ENCODE measurements at places on chromosomes 2 and 18.

DNA sequence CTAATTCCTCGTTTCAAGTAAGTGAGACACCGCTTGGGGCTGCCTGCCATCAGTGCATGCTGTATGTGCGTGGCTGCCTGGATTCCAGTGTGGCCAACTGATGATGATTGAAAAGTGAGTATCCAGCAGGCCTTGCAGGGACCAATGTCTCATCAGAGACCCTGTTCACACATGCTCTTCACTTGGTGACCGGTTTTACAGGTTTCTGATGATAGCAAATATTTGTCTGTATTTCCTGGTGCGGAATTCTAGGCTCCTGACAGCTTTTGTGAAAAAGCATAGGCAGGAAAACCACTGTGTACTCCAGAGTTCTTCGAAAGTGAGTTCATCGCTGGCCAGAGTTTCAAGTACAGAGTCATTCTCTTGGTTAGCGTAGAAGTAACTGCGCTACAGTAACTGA is 13.8 kb upstream of the YWHAQ start:
- no peak overlapping the region for H3K27ac ChIP-seq
- no peaks in the 10 kb centered on the region for H3K4me1 ChIP-seq
- DNase-seq, result no peak
- H3K36me3 ChIP-seq, result no peaks in the 10 kb centered on the region

GRCh38 chr2:143357966-143358365 is 228.7 kb downstream of the ARHGAP15 start:
- H3K27ac ChIP-seq, result no peak overlapping the region
- no peaks in the 10 kb centered on the region for H3K36me3 ChIP-seq
- H3K27me3 ChIP-seq, result no peaks in the 10 kb centered on the region
- no peak overlapping the region for H3K4me3 ChIP-seq

- DNase-seq, result no peak
- no peak overlapping the region for H3K27ac ChIP-seq
- H3K27me3 ChIP-seq, result no peaks in the 10 kb centered on the region
- H3K36me3 ChIP-seq, result no peaks in the 10 kb centered on the region
- H3K4me3 ChIP-seq, result no peak overlapping the region
- H3K4me1 ChIP-seq, result no peaks in the 10 kb centered on the region
These were observed 394.0 kb downstream of the EPHA4 start for GRCh38 chr2:221178139-221178538.

DNA sequence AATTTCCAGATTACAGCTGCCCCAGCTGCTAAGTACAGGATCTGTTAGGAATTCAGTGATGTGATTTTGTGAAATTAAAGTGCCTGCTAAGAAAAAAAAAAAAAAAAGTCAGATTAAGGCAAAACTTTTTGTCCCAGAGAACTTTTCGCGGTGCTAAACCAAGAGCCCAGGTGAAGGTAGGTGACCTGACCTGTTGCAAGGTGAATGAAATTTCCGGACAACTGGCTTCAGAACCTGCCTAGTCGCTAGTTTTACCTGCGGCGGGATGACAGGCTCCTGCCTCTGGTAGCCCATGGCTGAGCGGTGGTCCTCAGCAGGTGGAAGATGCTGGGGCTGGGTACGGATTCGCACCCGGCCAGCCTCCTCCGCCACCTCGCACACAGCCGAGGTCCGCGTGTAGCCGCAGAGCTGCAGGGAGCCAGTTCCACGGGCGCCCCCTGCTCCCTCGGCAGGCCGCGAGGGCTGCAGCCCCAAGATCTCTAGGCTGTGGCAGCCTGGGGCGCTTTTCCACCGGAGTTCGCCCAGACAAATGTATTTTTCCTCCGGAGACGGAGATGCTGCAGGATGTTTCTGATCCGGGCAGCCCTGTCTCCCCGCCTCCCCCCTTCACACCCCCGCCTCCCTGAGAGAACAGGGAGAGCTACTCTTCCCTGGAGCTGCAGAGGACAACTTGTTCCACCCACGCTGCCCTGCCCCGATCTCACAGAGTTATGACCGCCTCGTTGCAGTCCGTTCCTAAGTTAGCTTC is at the start of gene SLC38A11:
SLC38A11 (minus strand) TSS at position 572 of the 748 bp plus-strand sequence; CDS start at position 294, 278 bp downstream.
- no peaks in the 10 kb centered on the region for H3K27me3 ChIP-seq
- no peaks in the 10 kb centered on the region for H3K36me3 ChIP-seq
- H3K27ac ChIP-seq, result no peak within 1 kb of the TSS
- no peak for DNase-seq
- peaks cover 6% of the 10 kb centered on the region for H3K4me1 ChIP-seq

DNA sequence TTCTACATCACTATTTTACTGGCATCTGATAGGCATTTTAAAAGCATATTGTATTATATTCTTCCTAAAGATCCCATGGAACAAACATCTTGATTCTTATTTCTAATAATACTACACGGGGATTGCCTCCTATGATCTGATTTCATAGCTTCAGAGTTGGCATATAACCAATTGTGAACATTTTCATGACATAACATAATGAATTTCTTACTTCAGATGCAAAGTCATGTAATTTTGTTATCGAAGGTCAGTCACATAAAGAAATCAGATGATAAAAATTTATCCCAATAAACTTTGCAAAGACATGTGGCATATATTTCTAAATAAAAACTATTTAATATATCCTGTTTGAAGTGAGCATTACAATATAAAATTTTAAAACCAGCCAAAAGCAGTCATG is 93.3 kb downstream of the COL5A2 start:
- no peak overlapping the region for H3K27ac ChIP-seq
- no peaks in the 10 kb centered on the region for H3K36me3 ChIP-seq
- no peaks in the 10 kb centered on the region for H3K4me1 ChIP-seq
